CD8-positive, alpha-beta memory T cell (primary cell): ENCODE measurements at places on chromosomes 2 and 18. TPM values are rescaled to one million over a fixed set of nuclear protein-coding genes. Genes with fewer than 3 reads are reported as not detected.

ZNF396 gene
- total RNA-seq, result 1.7 TPM

M1AP gene
- not detected for total RNA-seq

R3HDM1 gene
- total RNA-seq, result 52.6 TPM

ZNF385B gene
- total RNA-seq, result not detected

KLHL30 gene
- not detected for total RNA-seq

CGREF1 gene
- total RNA-seq, result 2.7 TPM

RBKS gene
- total RNA-seq, result 2.1 TPM

GRCh38 chr18:75122334-75122958 is 86.5 kb downstream of the PTGR3 start:
- DNase-seq, result no peak

DNA sequence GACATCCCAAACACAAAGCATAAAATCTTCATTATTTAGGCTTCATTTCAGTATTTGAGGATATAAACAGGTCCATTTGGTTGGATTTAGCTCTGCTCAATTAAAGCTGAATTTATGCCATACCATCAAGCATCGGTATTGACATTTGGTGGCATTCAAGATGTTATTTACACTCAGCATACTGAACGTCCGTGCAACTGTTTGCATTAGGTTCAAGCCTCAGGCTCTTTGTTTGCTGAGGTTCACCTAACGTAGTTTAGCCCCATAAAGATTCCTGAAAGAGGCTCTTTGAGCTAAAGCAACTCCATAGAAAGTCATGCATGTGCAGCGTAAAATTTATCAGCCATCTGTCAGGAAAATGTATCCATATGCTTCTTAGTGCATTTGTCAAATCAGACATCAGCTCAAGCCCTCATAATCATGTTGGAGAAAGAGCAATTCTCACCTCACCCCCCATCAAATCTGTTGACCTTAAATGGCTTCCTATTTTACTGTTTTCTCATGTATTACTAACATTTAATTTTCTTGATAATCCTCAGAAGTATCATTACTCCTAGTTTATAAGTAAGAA is 366.9 kb downstream of the EPHA4 start:
- DNase-seq, result no peak

DNA sequence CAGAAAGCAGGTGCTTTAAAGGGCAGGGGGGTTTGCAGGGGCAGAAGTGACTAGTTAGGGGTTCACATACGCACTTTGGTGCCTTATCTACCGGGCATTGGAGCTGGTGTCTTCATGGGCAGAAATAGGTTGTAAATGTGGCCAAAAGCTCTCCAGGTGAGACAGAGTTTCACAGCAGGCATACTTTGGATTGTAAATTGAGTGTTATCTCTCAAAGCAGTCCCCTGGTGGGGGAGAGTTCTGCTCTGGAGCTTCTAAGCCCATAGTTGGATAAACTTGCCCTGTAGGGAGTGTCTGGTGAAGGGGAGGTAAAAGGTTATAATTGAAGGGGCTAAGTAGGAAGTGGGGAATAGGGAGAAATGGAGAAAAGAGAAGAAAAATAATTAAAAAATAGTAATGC is 43.1 kb downstream of the COL4A3 start:
- DNase-seq, result no peak

GRCh38 chr2:19857806-19858205 is 44.0 kb downstream of the TTC32 start:
- no peak for DNase-seq

DNA sequence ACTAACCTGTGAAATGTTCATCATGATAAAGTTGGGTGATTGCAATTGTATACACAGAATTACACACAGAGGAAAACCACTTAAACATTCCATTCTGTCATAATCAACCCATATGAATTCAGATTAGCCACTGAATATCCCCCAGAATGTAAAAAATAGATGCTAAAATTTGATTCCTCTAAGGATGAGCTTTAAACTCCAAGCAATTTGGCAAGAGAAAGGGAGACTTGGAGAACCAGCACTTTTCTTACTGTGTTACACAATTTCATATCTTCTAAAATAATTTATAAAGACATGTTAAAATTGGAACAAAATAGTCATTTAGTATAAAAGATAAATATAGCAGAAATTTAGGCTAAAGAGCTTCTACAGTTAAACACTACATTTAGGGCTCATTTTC is 146.3 kb upstream of the LMAN1 start:
- DNase-seq, result no peak

DNA sequence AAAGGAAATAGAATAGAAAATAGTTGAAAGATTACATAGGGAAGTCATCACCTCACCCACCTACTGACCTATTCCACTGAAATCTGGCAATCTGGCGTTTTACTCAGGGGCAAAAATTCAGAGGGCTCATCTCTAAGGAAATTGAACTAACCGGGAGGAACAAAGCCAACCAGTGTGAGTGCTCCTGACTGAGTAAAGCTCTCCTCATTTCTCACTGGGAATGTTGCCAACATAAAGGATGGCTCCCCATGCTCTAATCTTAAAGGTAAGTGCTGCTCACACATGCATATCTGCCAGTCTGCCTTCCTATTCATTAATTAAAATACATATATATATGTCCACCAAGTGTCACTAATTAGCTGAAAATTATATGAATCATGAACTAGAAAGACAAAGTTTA is 13.5 kb upstream of the DOK6 start:
- no peak for DNase-seq

DNA sequence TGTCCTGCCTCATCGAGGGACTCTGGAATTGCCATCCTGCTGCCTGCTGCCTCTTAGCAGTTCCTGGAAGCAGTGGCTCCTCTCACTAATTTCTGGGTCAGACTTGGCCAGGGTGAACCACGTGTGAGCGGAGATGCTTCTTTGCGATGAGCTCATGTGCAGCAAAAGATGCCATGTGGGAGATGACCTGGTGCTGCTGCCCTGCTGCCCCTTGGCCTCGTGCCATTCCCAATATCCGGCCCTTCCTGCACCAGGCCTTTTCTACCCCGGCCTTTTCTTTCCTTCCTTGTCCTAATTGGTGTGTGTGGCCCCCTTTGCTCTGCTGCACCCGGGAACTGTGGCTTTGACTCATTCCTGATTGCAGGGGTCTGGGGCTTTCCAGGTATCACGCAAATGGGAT is 296.9 kb upstream of the HS6ST1 start:
- no peak for DNase-seq

DNA sequence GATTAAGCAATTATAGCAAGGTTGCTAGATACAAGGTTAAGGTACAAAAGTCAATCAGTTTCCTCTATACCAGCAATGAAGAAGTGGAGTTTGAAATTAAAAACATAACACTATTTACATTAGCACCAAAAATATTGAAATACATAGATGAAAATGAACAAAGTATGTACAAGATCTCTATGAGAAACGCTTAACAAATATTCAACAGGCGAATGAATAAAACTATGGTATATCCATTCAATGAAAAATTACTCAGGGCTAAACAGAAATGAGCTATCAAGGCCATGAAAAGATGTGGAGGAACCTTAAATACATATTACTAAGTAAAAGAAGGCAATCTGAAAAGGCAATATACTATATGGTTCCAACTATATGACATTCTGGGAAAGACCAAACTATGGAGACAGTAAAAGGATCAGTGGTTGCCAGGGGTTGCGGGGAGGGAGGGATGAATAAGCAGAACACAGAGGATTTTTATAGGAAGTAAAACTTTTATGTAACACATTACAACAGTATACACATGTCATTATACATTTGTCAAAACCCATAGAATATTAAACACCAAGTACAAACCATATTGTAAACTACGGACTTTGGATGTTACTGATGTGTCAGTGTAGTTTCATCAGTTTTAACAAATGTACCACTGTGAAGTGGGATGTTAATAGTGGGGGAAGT is 62.1 kb downstream of the RMDN2 start:
- DNase-seq, result no peak

- DNase-seq, result no peak
Observed at GRCh38 chr2:217527590-217528202, 475.1 kb downstream of the TNS1 start.

DNA sequence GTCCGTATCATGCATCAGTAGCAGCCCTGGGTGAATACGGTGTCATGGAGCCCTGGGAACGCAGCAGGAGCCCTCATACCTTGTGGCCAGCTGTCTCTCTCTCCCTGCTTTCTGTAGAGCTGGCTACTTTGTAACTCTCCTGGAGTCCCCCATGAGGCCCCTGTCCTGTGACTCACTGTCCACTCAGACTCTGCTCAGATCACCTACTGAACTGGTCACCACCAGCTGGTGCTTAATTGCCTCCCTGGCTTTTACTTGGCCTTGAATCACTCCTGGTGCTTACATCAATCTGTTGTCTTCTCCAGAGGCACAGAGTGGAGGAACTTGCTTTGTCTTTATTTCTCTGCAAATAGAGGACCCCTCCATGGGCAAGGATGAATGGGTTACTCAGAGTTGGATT is 172.7 kb downstream of the HRH4 start:
- DNase-seq, result no peak

DNA sequence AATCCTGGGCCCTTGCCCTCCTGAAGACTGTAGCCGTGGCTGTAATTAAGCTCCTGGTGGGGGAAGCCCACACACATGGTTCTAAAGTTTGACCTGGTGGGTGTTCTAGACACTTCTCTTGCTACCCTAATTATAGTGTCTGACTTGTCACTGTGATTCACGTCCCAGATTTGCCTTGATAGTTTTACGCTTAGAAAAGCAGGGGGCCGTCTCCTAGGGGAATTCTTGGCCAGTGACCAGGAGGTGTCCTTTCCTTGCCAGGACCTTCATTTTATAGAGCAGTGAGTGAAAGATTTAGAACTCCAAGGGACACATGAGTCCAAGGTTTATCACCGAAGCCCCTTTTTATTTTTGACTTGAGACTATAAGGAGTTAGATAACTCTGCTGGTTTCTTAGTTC is 9.0 kb downstream of the TMEM214 start:
- no peak for DNase-seq

DNA sequence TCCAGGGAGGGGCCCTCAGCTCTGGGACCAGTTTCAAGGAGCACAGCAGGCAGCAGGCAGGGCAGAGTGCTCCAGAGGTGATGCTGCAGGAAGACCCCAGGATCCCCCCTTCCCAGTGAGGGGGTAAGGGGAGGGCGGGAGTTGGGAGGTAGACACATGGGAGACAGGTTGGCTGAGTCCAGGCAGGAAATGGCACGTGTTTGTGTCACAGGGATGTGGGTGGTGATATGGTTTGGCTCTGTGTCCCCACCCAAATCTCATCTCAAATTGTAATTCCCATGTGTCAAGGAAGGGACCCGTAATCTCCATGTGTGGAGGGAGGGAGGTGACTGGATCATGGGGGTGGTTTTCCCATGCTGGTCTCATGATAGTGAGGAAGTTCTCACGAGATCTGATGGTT is 25.2 kb upstream of the OTOS start:
- no peak for DNase-seq

DNA sequence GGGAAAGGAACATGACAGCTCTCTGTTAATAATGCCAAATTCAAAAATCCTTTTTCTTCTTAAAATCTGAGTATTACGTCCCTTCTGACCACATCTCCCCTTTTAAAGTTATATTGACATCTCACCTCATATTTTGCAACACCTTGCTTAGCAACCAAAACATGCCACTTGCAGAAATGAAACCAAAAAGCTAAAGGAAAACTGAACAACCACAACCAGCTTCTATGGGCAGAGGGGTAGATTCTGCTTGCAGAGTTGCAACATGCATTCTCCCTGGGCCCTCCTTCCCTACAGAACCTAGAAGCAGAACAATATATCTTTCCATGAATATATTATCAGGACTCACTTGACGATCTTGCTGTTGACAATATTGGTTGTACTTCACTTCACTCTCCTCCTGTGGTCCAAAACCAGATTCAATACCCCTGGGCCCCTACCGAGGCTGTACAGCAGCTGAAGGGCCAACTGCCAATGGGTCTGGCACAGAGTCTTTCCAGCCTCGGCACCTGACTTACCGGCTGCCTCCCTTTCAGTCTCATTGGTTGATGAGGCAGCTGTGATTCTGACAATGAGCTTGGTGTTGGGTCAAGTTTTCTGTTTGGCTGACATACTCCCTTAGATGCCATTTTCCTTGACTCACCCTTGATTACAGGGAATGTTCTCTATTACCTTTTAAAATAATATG is 616.6 kb downstream of the ZEB2 start:
- DNase-seq, result no peak

- peak; percentile 52 for DNase-seq
Observed at GRCh38 chr2:101823347-101823791, 125.9 kb downstream of the MAP4K4 start.

DNA sequence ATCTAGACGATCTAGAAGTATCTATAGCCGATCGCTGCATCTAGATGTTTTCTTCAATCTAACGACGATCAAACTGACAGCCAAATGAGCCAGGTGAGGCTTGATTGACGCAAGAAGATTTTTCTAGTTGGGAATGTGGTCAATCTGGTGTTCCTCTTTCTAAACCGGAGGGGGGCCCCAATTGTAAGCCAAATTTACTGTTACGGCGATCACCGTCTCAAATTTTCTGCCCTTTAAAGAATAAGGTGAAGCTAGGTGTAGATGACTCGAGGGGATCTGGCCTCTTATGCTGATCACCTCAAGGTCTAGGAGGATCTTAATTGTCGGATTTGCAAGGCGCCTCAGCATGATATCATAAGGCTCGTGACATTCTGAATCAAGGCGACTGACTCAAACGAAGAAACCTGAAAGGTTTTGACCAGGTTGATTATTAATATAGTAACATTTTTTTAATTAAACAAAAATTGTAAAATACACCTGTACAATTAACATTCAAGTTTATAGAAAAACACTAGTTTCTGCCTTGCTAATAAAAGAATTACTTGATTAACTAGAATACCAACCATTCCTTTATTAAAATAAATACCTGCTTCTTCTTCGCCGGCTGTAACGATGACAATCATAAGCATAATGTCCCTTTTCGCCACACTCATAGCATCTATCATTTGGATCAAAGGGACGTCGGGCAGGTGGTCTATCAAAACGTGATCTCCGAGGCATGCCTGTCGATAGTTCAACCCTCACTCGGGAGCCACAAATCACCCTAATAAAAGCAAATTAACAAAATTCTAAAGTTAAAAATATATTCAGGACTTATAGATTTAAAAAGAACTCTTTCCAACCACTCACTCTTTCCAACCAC is 2.0 kb downstream of the SRSF7 start:
- no peak for DNase-seq

DNA sequence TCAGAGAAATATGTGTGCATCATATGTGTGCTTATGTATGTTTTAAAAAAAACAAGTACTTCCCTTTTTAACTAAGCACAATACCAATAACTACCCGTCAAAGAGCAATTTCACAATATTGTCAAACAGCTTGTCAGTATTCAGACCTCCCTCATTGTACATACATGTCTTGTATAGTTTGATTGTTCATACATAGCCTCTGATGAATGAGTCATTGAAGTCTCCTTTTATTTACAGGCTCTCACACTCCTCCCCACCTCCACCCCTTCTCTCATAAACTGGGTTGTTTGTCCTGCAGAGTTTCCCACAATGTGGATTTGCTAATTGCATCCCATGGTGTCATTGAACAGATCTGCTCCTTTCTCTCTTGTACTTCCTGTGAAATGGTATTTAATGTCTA is 132.8 kb upstream of the L3MBTL4 start:
- no peak for DNase-seq

DNA sequence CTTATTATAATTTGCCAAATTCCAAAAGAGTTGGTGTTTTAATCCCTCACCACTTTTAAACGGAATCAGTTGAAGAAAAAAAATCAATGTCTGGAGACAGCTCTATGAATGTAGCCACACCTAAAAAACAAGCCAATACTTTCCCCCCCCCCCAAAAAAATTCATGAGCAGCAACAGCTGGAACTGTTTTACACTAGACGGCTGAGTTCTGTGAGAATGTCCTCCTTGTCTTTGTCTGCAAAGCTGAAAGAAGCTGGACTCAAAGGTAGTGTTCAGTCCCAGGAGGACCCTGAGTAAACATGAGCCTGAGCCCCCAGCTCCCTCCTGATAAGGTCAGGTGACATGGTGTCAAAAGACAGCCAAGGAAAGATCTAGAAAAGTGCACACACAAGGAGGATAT is 68.2 kb downstream of the ZNF521 start:
- DNase-seq, result no peak
